ENCODE measurements at places on chromosomes 4 and X. TPM values are rescaled to one million over a fixed set of nuclear protein-coding genes. Genes with fewer than 3 reads are reported as not detected.
A peak's percentile ranks its signal among the peaks of the same experiment; 100 is the strongest.

DNA sequence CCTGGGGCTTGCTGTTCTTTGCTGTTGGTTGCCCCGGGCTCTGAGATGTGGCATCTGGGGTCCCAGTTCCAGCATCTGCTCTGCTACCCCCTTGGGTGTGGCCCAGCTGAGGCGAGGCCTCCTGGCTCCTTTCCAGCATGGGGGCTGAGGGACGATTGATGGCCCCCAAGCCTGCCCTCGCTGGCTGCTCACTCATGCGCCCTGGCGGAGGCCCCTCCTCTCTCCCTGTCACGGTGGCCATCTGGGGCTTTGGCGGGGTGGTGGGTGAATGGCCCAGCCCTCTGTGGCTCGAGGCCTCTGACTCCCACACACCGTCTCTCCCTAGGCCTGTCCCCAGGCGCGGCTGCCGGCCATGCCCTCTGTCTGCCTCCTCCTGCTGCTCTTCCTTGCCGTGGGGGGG lies 1.8 kb downstream of the PLXNA3 start:
- peak overlapping the region; percentile 43 for H3K27ac ChIP-seq
- H3K4me3 ChIP-seq, result no peak overlapping the region
- H3K27me3 ChIP-seq, result no peaks in the 10 kb centered on the region
- DNase-seq, result no peak
- peaks cover 12% of the 10 kb centered on the region for H3K4me1 ChIP-seq
- peaks cover 4% of the 10 kb centered on the region for H3K36me3 ChIP-seq

GRCh38 chr4:181582595-181582994 lies 660.6 kb upstream of the TENM3 start:
- no peak overlapping the region for H3K27ac ChIP-seq
- 0 out of 2 replicates have a peak, but pooled peaks cover 3% of the 10 kb centered on the region for H3K27me3 ChIP-seq
- no peaks in the 10 kb centered on the region for H3K36me3 ChIP-seq
- no peak for DNase-seq
- H3K4me3 ChIP-seq, result no peak overlapping the region
- H3K4me1 ChIP-seq, result no peaks in the 10 kb centered on the region

DNA sequence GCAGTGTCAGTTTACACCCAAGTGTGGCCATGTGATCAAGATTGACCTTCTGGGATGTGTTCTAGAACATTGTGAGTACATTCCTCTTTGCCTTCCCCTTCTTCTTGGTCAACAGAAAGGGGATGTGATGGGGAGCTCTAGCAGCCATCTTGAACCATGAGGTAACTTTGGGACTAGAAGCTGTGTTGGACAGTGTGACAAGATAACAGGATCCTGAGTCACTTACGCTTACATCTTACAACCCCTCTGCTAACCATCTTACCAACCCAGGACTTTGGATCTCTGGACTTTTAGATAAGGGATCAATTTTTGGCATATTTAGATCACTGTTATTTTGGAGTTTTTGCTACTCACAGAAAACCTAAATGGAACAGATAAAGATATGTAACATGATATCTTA lies 625.6 kb downstream of the BCOR start:
- DNase-seq, result no peak
- no peaks in the 10 kb centered on the region for H3K27me3 ChIP-seq
- no peaks in the 10 kb centered on the region for H3K4me1 ChIP-seq
- H3K4me3 ChIP-seq, result no peak overlapping the region

GRCh38 chr4:139858436-139859205 lies 193.0 kb downstream of the MGST2 start:
- no peaks in the 10 kb centered on the region for H3K36me3 ChIP-seq
- H3K27me3 ChIP-seq, result no peaks in the 10 kb centered on the region
- no peak overlapping the region for H3K27ac ChIP-seq
- H3K4me1 ChIP-seq, result no peaks in the 10 kb centered on the region
- no peak overlapping the region for H3K4me3 ChIP-seq

DNA sequence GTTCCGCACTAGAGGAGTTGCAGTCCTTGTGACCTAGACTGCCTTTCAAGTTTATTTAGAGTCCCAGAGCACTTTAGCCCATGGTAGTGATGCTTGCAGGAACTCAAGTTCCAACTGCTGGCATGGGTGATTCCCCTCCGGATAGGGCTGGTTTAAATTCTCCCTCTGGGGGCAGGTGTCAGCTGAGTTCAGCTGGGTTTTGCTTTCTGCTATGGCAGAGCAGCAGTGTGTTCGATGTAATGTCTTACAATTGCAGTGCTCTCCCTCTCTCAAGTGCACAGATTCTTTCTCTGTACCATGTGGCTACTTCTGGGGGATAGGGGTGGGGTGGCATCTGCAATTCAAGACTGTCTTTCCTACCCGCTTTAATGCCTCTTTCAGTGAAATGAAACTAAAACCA lies 164.8 kb upstream of the ZIC3 start:
- H3K27ac ChIP-seq, result no peak overlapping the region
- no peaks in the 10 kb centered on the region for H3K36me3 ChIP-seq
- DNase-seq, result no peak
- H3K27me3 ChIP-seq, result no peaks in the 10 kb centered on the region
- no peaks in the 10 kb centered on the region for H3K4me1 ChIP-seq
- no peak overlapping the region for H3K4me3 ChIP-seq

GRCh38 chr4:177313263-177313662 lies 3.6 kb downstream of the NEIL3 start:
- H3K36me3 ChIP-seq, result no peaks in the 10 kb centered on the region
- H3K27me3 ChIP-seq, result no peaks in the 10 kb centered on the region
- H3K4me1 ChIP-seq, result peaks cover 3% of the 10 kb centered on the region
- no peak overlapping the region for H3K27ac ChIP-seq
- H3K4me3 ChIP-seq, result no peak overlapping the region

GRCh38 chr4:173243917-173244658 lies 75.5 kb downstream of the GALNT7 start:
- no peaks in the 10 kb centered on the region for H3K27me3 ChIP-seq
- no peak overlapping the region for H3K27ac ChIP-seq
- H3K4me1 ChIP-seq, result no peaks in the 10 kb centered on the region

DNA sequence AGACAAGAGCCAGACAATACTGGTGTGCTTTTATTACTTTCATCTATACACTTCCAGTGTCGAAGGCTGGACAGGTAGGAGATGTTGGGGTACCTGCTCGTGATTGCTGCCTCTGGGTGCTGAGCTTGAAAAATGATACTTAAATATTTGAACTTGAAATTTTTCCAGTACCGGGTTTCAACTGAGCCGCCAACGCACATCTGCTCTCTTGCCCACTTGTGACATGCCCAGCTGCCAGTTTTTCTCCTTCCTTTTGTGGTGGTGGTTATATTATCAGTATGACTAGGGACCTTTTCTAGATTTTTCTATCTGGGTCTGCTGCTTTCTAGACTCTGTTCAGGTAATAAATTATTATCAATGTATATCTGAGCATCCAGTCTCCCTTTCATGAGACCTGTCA lies 3.4 kb downstream of the OGT start:
- peaks cover 2% of the 10 kb centered on the region for H3K4me1 ChIP-seq
- no peak overlapping the region for H3K27ac ChIP-seq
- DNase-seq, result no peak
- no peak overlapping the region for H3K4me3 ChIP-seq
- no peaks in the 10 kb centered on the region for H3K27me3 ChIP-seq

DNA sequence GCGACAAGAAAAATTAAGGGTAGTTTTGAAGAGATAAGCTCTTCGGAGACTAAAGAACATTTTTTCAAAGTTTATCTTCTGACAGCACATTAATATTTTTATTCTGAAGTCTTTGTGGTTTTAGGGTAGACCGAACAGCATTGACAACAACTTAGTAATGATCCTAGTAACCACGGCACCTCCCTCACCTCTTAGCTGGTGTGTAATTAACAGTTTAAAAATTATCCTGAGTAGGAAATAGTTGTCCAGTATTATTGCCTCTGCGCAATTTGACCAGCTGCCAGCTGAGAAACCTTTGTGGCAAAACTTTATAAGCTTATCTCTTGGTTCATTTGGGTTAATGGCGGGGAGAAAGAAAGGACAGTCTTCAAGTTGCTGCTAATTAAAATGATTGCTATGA lies 213.6 kb downstream of the CBLL2 start:
- DNase-seq, result no peak
- no peaks in the 10 kb centered on the region for H3K4me1 ChIP-seq
- no peak overlapping the region for H3K4me3 ChIP-seq
- no peak overlapping the region for H3K27ac ChIP-seq

DNA sequence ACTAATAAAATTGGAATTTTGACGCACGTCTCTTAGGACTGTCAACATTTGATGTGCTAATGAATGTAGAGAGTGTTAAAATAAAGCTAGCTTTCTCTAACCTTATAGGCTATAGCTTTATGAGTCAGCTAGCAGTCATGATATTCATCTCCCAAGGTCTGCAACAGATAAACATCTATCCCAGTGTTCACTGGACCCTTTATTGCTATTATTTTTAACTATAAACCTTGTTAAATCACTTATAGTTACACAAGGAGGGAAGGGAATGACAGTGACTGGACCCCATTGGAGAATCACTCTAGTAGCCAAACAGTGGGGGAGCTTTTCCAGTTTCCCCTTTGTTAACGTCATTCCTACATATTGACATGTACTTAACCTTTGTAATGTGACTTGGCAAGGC lies 67.9 kb upstream of the SHISA3 start:
- H3K4me1 ChIP-seq, result peaks cover 11% of the 10 kb centered on the region
- no peaks in the 10 kb centered on the region for H3K36me3 ChIP-seq
- no peaks in the 10 kb centered on the region for H3K27me3 ChIP-seq
- H3K4me3 ChIP-seq, result no peak overlapping the region
- no peak for DNase-seq
- H3K27ac ChIP-seq, result no peak overlapping the region

- H3K36me3 ChIP-seq, result no peaks in the 10 kb centered on the region
- no peaks in the 10 kb centered on the region for H3K27me3 ChIP-seq
- H3K4me1 ChIP-seq, result no peaks in the 10 kb centered on the region
- DNase-seq, result no peak
- H3K4me3 ChIP-seq, result no peak overlapping the region
These were observed 1526.2 kb upstream of the IGFBP7 start for GRCh38 chr4:58636381-58636780.

- no peaks in the 10 kb centered on the region for H3K27me3 ChIP-seq
- H3K27ac ChIP-seq, result no peak overlapping the region
- no peaks in the 10 kb centered on the region for H3K4me1 ChIP-seq
- DNase-seq, result no peak
- H3K36me3 ChIP-seq, result no peaks in the 10 kb centered on the region
These were observed 27.2 kb upstream of the C4orf17 start for GRCh38 chr4:99483636-99484035.

DNA sequence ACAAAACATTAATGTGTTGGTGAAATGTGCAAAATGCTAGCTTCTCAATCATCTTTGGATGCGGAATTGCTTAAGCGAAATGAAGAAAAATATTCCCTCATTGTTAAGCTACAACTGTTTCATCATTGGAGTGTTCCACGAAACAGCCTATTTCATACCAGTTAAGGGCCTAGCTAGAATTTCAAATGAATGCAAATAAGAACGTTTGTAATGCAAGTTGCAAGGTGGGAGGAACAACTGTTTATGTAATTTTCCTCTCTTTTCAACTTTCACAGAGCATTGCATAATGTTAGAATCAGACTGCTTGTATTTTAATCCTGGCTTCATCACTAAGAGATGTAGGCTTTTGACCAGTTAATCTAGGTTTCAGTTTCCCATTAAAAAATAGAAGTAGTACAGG lies 480.1 kb downstream of the IL1RAPL1 start:
- no peaks in the 10 kb centered on the region for H3K36me3 ChIP-seq
- H3K4me1 ChIP-seq, result no peaks in the 10 kb centered on the region
- DNase-seq, result no peak
- no peaks in the 10 kb centered on the region for H3K27me3 ChIP-seq
- H3K4me3 ChIP-seq, result no peak overlapping the region
- H3K27ac ChIP-seq, result no peak overlapping the region

GRCh38 chr4:127307996-127308395 lies 324.8 kb upstream of the INTU start:
- no peaks in the 10 kb centered on the region for H3K36me3 ChIP-seq
- no peaks in the 10 kb centered on the region for H3K27me3 ChIP-seq
- no peaks in the 10 kb centered on the region for H3K4me1 ChIP-seq
- no peak overlapping the region for H3K4me3 ChIP-seq
- H3K27ac ChIP-seq, result no peak overlapping the region

DNA sequence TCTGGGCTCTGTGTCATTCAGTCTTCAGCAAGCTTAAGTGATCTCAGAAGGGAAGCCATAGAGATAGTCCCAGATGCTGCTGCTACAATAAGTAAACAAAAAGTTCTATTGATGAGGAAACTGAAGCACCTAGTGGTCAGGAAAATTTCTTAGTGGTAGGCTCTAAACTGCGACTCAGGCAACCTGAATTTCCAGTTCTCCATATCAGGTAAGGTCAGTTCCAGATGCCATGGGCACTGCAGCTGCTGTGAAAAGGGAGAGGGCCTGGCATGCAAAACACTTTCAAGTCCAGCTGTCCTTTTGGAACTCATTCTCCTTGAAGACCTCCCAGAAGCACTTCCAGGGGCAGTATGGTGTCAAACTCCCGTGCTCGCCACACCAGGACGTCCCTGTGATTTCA lies 46.2 kb downstream of the REELD1 start:
- H3K27me3 ChIP-seq, result no peaks in the 10 kb centered on the region
- H3K4me3 ChIP-seq, result no peak overlapping the region
- peaks cover 14% of the 10 kb centered on the region for H3K4me1 ChIP-seq

DNA sequence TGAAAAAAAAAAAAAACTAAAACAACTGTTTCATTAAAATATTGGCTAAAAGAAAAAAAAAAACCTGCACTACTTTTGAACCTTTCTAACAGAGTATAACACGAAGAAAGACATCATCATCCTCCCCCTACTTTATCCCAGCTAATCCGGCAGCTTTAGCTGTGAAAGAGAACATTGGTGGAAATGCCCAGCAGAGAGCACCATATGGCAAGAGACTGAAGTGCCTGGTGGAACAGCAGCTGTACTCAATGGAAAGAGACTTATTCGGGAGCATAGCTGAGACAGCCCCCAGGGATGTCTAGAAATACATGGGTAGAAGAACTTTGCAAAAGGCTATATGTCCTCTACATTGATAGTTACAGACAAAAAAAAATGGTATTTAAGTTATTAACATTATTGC lies 30.3 kb downstream of the STPG2 start:
- no peak overlapping the region for H3K27ac ChIP-seq
- H3K4me1 ChIP-seq, result no peaks in the 10 kb centered on the region
- peak; percentile 6 for DNase-seq
- H3K4me3 ChIP-seq, result no peak overlapping the region
- no peaks in the 10 kb centered on the region for H3K36me3 ChIP-seq
- no peaks in the 10 kb centered on the region for H3K27me3 ChIP-seq

- peaks cover 7% of the 10 kb centered on the region for H3K4me1 ChIP-seq
- DNase-seq, result peak; percentile 13
- H3K27ac ChIP-seq, result no peak overlapping the region
- no peaks in the 10 kb centered on the region for H3K27me3 ChIP-seq
These were observed 18.9 kb downstream of the CNGA2 start for GRCh38 chrX:151753313-151754046.

- peaks cover 13% of the 10 kb centered on the region for H3K4me1 ChIP-seq
- no peak overlapping the region for H3K4me3 ChIP-seq
- no peak for DNase-seq
These were observed 365.0 kb downstream of the PPP3CA start for GRCh38 chr4:100982345-100982744.

Gene CHRDL1
- total RNA-seq, result 0.05 TPM

Gene STARD8
- total RNA-seq, result 5.4 TPM

Gene CACNA1F
- total RNA-seq, result not detected

Gene HS6ST2
- 24.6 TPM for total RNA-seq

Gene AVPR2
- not detected for total RNA-seq

Gene GPR50
- total RNA-seq, result not detected

Gene CFI
- total RNA-seq, result 0.84 TPM

Data from HCT116 (cell line).